Activated T-helper 1 cell treated with anti-CD3 and anti-CD28 coated beads, Interleukin-12 subunit alpha, Interleukin-12 subunit beta, Interleukin-2, Interleukin-4 antibody, amounts not matched to agents 30 ng/mL and 10 ng/mL and 1 ng/mL, durations not matched to agents 14 hours and 24 hours and 36 hours (primary cell): ENCODE measurements at places on chromosomes 5 and 9.

DNA sequence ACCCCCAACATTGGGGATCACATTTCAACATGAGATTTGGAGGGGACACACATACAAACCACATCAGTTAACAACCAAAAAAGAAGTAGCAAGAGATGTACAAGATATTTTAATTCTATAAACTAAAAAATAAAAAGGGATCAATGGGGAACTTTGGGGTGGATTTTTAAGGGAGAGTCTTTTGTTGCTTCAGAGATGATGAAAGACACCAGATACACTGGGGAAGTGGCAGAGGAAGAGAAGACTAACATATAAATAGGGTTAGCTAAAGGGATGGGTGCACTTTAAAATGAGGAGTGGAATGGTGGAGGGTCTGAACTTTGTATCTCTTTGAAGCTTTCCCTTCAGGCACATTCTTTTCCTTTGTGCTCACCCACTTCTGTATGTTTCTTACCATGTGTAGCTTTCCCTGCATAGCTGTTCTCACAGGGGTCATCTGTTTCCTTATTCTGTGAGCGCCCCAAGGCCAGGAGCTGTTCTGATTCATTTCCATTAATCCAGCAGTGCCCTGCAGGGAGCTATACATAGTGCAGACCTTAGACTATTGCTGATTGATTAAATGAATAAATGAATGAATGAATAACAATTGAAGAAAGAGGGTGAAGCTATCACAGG lies 531.6 kb upstream of the KLF4 start:
- H3K4me3 ChIP-seq, result no peak overlapping the region
- no peak overlapping the region for H3K27ac ChIP-seq
- H3K36me3 ChIP-seq, result no peaks in the 10 kb centered on the region

- H3K27me3 ChIP-seq, result no peaks in the 10 kb centered on the region
- no peaks in the 10 kb centered on the region for H3K36me3 ChIP-seq
- no peak for DNase-seq
- H3K27ac ChIP-seq, result no peak overlapping the region
- H3K4me3 ChIP-seq, result no peak overlapping the region
- H3K4me1 ChIP-seq, result no peaks in the 10 kb centered on the region
Measured at GRCh38 chr5:65730910-65731309, 8.9 kb downstream of the NLN start.

- peaks cover 50% of the 10 kb centered on the region for H3K4me1 ChIP-seq
- DNase-seq, result no peak
- no peak overlapping the region for H3K4me3 ChIP-seq
- peak overlapping the region; percentile 74 for H3K27ac ChIP-seq
Measured at GRCh38 chr9:20015427-20015931, 226.6 kb upstream of the SLC24A2 start.

DNA sequence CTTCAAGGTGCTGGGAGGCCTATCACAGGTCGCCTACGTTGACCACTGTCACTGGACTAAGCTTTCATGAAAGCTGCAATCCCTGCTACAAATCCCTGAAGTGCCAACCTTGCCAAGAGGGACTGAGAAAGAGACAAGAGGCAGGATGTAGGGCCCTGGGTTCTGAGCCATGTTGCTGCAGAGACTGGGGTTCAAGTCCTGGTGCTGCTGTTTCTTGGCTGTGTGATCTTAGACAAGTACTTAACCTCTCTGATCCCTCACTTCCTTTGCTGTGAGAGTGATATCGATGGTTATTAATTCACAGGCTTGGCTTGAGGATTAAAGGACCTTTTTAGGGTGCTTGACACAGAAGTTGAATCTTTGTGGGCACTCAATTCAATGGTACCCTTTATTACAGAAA lies 15.5 kb downstream of the CSF1R start:
- no peak overlapping the region for H3K4me3 ChIP-seq
- peaks cover 3% of the 10 kb centered on the region for H3K27me3 ChIP-seq
- no peak for DNase-seq
- no peak overlapping the region for H3K27ac ChIP-seq

DNA sequence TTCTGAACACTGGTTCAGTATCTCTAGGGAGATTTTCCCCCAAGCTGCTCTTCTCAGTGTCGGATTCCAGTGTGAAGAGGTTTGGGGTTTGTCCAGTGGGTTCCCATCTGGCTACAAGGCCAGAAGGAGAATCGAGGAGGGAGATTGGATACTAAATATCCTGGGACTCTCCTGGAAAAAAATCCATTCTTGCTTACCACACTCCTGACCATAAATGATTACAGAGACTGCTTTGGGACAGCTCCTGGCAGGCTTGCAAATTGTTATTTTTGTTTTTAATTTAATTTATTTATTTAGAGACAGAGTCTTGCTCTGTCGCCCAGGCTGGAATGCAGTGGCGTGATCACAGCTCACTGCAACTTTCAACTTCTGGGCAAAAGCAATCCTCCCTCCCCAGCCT lies 4.7 kb upstream of the SUSD1 start:
- H3K4me1 ChIP-seq, result peaks cover 66% of the 10 kb centered on the region
- peaks cover 8% of the 10 kb centered on the region for H3K36me3 ChIP-seq
- no peak for DNase-seq
- no peaks in the 10 kb centered on the region for H3K27me3 ChIP-seq
- H3K4me3 ChIP-seq, result no peak overlapping the region

GRCh38 chr9:97875111-97875510 lies 22.1 kb downstream of the FOXE1 start:
- DNase-seq, result no peak
- H3K4me1 ChIP-seq, result no peaks in the 10 kb centered on the region
- H3K27me3 ChIP-seq, result peaks cover 21% of the 10 kb centered on the region
- no peak overlapping the region for H3K27ac ChIP-seq
- no peak overlapping the region for H3K4me3 ChIP-seq

DNA sequence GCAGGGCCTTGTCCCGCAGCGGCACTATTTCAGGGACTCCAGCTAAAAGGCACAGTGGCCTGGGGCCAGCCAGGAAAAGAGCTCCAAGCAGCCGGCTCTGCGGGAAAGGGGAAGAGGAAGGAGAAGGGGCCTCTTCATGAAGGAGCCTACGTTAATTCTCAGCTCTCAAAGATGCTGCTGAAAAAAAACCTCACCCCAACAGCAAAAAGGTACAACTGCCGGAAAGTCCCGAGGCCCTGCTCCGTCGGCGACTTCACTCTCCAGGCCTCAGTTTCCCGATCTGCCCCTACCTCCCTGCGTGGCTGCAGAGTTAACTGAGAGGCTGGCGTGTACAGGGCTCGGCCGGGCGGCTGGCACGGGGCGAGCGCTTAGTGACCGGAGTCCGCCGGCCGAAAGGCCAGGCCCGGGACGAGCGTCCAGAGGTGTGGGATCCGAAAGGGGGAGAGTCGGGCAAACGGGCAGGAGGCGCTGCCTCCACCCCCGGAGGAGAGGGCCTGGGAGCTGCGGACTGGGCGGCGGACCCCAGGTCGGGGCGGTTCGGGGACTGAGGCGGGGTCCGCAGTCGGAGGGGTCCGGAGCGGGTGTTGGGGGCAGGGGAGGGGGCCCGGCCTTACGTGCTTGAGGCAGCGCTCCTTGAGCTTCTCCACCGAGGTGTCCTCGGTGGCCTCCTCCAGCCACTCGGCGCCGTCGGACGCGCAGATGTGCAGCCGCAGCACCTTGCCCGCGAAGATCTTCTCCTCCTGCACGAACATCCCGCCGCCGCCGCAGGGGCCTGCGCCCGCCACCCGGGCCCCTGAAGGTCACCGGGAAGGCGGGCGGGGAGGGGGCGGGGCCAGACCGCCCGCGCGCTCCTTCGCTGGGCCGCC lies 529 bp downstream of the UBAC1 start:
- peak overlapping the region; percentile 82 for H3K27ac ChIP-seq
- H3K4me3 ChIP-seq, result peak overlapping the region; percentile 87
- H3K36me3 ChIP-seq, result no peaks in the 10 kb centered on the region
- H3K4me1 ChIP-seq, result peaks cover 25% of the 10 kb centered on the region
- DNase-seq, result no peak

GRCh38 chr5:171682801-171683200 lies 102.8 kb upstream of the SMIM23 start:
- peaks cover 6% of the 10 kb centered on the region for H3K27me3 ChIP-seq
- no peaks in the 10 kb centered on the region for H3K36me3 ChIP-seq
- no peak for DNase-seq
- no peak overlapping the region for H3K27ac ChIP-seq

DNA sequence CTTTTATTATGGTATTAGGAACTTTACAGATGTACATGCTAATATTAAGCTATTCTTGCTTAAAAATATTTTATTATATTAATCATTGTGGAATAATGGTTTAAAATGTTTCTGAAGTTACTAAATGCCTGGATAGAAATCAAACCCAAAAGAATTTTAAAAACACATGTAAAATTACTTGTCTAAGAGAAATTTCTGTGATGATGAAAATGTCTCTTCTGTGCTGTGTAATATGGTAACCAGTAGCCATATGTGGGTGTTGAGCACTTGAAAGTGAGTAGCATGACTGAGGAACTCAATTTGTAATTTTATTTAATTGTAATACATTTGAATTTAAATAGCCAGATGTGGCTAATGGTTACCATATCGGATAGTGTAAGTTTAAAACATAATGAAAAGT lies 66.7 kb upstream of the HSPB3 start:
- H3K4me1 ChIP-seq, result peaks cover 4% of the 10 kb centered on the region
- peaks cover 2% of the 10 kb centered on the region for H3K36me3 ChIP-seq
- H3K27ac ChIP-seq, result no peak overlapping the region
- no peak overlapping the region for H3K4me3 ChIP-seq
- H3K27me3 ChIP-seq, result no peaks in the 10 kb centered on the region
- no peak for DNase-seq

DNA sequence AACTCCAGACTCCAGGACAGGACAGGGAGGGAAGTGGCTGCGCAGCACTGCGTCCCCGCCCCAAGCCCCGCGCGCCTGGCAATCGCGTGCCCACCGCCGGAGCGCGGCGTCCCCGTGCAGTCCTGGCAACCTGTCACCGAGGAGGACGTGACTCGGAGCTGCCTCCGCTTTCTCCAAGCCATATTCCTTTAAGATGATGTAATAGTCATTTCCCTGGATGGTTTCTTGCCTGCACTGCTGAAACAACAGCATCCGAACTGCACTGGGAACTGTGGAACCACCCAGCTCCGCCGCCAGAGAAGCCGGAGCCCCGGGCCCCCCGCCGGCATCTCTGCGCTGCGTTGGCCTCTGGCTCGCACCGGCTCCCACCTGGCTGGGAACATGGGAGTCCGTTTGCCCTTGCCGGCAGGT lies 34.5 kb downstream of the KCTD16 start:
- H3K27ac ChIP-seq, result no peak overlapping the region
- DNase-seq, result no peak
- no peaks in the 10 kb centered on the region for H3K36me3 ChIP-seq
- H3K27me3 ChIP-seq, result peaks cover 50% of the 10 kb centered on the region

DNA sequence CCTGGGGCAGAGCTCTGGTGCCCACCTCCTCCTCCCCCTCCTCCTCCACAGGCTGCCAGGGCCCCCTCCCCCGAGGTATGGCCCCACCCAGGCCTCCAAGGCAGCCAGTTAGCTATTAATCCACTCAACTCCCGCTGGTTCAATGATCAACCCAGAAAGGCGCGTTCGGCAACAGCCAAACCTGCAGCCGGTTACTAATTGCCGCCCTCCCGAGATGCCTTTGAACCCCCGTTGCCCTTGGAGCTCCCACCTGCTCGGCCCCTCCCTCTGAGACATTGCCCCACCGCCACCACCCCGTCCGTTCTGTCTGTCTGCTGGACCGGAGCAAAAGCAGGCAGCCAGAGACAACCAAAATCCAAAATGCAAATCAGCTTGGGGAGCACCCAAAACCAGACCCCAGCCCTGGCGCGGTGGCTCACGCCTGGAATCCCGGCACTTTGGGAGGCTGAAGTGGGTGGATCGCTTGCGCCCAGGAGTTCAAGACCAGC lies 25.8 kb downstream of the NOTCH1 start:
- no peaks in the 10 kb centered on the region for H3K4me1 ChIP-seq
- H3K27me3 ChIP-seq, result no peaks in the 10 kb centered on the region
- H3K4me3 ChIP-seq, result no peak overlapping the region

- H3K36me3 ChIP-seq, result no peaks in the 10 kb centered on the region
- no peaks in the 10 kb centered on the region for H3K4me1 ChIP-seq
- DNase-seq, result no peak
- H3K27ac ChIP-seq, result no peak overlapping the region
Measured at GRCh38 chr9:38421498-38422211, 2.6 kb downstream of the IGFBPL1 start.

DNA sequence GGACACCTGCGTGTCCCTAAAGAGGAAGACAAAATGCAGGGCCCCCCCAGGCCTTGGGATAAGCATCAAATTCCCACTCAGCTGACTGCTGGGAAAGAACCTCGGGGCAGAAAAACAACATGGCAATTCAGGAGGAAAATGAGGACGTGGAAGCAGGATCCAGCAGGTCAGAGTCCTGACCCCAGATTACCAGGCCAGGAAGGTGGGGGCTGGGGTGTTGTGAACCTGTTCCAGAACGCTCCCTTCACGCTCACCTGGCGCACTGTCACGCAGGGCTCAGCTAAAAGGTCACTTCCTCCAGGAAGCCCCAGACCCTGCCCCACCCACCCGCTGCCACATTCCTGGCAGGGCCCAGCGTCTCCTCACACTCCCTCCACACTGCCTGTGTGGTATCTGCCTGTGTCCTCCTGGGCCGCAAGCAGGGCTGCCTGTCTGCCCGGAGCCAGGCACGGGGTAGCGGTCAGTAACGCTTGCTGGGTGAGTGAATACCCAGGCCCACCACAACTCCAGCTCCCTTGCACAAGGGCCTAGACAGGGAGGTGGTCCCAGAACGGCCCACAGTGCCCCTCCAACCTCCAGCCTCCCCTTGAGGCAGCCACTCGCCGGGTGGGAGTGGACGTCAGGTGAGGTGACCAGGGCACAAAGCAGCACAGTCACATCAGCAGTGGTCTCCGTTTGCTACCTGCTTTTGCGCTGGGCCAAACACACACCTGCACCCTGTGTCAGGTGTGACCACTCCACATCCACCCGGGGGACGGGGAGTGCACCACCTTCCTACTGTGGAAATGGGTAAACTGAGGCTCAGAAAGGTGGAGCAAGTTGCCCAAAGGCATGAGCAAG lies 18.1 kb downstream of the VAV2 start:
- peaks cover 2% of the 10 kb centered on the region for H3K27me3 ChIP-seq
- no peaks in the 10 kb centered on the region for H3K4me1 ChIP-seq
- DNase-seq, result no peak
- H3K36me3 ChIP-seq, result no peaks in the 10 kb centered on the region
- H3K4me3 ChIP-seq, result no peak overlapping the region
- no peak overlapping the region for H3K27ac ChIP-seq

DNA sequence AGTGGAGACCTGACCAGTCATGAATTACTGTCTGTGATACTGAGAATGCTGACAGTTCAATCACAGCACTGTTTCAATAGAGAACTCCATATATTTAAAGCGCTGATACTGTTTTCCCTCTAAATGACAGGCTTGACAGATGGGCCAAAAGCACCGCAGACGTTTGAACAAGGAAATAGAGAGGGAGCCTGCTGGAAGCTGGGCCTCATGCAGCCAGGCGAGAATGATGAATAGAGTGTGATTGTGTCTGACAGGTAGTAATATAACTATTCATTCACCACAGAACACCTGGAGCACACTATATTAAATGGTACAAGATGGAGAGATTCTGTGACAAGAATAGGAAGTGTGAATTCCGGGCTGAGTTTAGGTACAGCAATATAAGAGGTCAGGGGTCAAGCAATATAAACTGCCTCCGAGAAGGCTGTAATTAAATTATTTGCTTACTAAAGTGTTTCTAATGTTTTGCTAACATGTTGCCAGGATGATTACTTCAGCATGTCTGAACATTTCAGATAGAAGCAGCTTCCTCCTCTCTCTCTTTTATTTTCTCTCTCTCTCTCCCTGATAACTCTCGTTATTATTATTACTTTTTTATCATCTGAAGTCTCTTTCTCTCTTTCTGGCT lies 297.7 kb downstream of the CSNK1G3 start:
- no peaks in the 10 kb centered on the region for H3K36me3 ChIP-seq
- H3K27me3 ChIP-seq, result no peaks in the 10 kb centered on the region
- H3K27ac ChIP-seq, result no peak overlapping the region
- DNase-seq, result no peak
- no peaks in the 10 kb centered on the region for H3K4me1 ChIP-seq
